ENCODE measurements at places on chromosomes 5 and 9.

GRCh38 chr5:8958602-8959001, 587.3 kb downstream of the SEMA5A start:
- DNase-seq: no peak

DNA sequence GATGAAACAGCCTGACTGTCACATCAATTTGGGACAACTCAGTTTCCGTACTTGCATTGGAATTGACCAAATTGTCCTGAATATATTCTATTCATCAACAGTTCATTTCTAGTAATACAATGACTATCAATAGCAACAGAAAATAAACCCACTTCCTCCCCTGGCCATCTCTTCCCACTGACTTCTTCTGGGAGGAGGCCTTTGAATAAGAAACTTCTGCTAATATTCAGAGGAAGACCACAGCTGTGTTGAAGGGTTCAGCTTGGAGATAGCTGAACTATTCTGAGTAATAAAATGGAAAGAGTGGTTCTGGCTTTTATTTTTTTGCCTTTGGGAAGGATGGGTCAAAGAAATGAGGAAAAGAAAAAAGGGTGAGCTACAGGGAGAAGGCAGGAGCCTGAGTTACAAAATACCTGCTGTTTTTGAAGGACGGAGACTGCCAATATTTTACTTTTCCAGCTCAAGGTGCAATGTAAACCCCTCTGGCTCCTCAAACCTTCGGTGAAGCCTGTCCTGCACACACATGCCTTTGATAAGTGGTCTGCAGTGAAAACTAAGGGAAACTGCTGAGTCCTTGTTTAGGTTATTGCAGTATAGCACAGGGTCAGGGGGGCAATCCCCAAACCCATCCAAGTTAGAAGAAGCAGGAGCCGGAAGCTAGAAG, 29.9 kb downstream of the FYB1 start:
- no peak for DNase-seq

DNA sequence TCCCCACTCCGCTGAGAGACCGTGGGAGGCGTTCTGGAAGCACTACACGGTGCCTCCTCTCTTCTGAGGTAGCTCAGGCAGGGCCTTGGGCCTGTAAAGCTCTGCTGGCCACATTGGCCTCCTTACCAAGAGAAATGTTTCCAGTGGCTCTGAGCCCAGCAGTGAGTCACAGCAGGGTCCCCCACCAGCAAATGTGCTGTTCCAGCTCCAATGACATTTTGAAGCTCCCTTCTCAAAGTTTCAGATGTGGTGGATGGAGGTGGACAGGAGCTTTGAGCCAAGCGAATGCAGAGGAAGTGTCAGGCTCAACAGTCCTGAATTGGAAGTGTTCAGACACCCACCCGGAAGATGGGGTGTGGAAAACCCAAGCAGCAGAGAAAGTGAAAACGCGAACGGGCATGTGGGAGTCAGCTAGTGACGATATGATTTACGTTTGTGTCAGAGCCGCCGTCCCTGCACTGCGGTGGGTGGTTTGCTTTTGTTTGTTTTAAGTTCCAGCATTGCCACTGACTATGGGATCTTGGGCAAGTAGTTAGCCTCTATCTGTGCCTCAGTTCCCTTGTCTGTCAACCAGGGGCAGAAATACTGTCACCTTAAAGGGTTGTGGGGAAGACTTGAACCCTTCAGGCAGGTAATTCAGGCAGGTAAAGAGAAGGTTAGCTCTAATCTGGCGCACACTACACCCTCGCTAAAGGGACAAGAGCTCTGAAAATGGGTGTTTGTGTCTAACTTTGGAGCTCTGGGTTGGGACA, 38.2 kb downstream of the C5orf15 start:
- peak; percentile 63 for DNase-seq

- DNase-seq: no peak
These were observed 31.2 kb upstream of the CRB2 start for GRCh38 chr9:123324767-123325183.

DNA sequence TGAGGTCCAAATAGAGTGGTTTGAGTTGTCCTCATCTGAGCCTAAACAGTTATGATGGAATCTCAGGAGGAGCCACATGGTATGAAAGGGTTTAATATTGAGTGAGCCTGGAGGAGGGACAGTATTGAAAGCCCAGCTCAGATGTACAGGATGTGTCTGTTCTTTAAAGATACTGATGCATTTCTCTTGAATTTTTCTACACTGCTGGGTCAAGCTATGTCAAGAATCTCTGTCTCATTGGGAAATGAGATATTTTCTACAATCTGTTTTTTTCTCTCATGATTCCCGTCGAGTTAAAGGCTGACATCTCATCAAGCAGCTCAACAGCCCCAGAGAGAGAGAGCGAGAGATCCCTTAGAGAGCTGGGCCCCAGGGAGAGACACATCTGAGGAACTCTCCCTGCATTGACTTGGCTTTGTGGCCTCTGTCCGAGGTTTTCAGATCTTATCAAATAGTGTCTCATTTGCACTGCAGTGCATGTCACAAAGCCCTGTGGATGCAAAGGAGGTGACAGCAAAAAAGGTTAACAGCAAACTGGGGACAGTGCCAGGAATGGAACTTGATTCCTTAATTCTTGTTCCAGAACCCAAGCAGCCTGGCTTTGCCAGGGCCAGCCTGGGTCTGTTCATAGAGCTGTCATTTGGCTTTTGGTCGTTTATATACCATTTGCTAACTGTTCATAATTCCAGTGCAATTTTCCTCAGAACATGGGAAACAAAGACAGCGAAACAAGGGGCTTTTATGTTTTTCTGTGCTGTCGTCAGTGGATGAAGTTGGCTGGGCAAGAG, 19.0 kb upstream of the ACTBL2 start:
- no peak for DNase-seq

- no peak for DNase-seq
These were observed 139.6 kb upstream of the RASA1 start for GRCh38 chr5:87127956-87128687.

DNA sequence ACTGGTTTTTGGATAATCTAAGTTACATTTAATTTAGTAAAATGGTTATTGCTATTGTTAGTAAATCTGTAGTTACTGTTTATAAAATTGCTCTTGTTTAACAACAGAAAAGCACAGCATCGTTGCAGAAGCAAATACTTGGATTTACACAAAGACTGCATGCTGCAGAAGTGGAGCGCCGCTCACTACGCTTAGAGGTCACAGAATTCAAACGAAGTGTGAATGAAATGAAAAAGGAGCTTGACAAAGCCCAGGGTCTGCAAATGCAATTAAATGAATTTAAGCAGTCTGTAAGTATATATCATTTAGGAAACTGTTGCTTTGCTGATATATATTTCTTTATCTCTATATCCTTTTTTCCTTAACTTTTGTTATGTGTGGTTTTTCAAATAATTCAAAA, 226.0 kb downstream of the CCDC171 start:
- DNase-seq: no peak

DNA sequence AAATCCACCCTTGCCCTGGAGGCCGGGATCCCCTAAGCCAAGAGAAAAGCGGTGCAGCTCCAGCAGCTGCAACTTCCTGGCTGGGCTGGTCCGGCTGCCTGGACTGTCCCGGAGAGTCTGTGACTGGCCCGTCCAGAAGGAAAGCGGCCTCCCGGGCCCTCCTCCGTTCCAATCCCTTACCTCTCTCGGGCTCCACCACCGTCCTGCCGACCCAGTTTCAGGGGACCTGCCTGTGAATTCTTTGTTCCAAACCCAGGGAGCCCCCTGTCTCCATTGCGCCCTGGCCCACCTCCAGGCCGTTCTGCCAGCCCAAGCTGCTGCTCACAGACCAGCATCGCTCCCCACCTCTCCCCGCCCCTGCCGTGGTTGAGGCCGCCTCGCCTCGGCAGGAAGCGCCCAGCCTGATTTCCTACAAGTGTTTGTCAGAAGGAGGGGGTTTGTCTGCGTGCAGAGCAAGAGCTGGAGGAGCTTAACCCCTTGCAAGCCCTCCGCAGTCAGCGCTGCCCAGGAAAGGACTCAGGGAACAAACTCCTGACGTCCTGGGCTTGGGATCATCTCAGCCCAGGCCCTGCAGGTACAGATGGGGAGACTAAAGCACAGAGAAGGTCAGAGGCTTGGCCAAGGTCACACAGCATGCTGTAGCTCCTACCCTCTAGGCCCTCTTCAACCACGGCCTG, at the start of gene AKNA:
AKNA (minus strand) TSS at position 303 of the 677 bp plus-strand sequence. CDS start 6,649 bp downstream, outside the sequence.
- peak; percentile 52 for DNase-seq

- DNase-seq: no peak
These were observed 50.4 kb upstream of the APC start for GRCh38 chr5:112687306-112687705.

DNA sequence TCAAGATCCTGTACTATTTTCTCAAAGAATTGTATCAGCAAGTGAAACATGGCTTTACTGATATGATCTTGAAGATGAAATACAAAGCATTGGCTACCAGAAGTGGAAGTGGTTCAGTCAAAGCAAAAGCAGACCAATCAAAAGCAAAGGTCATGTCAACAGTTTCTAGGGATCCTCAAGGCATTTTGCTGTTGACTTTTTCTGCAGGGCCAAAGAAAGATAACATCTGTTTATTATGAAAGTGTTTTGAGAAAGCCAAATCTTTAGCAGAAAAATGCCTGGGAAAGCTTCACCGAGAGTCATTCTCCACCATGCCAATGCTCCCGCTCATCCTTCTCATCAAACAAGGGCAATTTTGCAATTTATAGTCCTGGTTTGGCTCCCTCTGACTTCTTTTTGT, 90.3 kb upstream of the ACO1 start:
- no peak for DNase-seq

DNA sequence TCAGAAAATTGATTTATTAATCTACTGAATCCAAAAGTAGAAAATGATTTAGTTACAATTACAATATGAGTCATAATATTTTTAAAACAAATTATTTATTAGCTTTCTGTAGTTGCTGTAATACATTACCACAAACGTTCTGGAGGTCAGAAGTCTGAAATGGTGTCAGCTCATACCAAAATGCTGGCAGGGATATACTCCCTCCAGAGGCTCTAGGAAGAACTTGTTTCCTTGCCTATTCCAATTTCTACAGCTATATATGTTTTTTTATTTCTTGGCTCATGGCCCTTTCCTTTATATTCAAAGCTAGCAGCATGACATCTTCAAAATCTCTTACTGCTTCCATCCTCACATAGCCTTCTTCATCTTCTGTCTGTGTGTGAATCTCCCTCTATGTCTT, 667.9 kb upstream of the ITGA1 start:
- DNase-seq: no peak

- DNase-seq: no peak
These were observed 11.8 kb upstream of the TGFBI start for GRCh38 chr5:136016945-136017530.

DNA sequence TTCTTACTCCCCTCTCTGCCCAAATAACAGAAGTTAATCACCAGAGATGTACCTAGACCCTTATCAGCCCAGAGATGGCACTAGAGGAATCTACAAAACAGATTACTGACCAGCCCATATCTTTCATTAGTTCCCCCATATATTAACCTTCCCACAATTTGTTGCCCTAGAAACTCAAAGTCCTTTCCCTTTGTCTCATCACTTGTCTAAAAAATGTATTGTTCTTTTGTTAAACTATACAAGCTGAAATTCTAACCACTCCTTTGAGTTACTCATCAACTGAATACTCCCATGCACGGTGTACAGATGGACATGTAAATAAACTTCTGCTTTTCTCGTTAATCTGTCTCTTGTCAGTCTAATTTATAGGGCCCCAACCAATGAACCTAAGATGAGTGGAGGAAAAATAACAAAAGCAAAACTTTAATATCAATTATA, 130.9 kb downstream of the CCDC192 start:
- no peak for DNase-seq

DNA sequence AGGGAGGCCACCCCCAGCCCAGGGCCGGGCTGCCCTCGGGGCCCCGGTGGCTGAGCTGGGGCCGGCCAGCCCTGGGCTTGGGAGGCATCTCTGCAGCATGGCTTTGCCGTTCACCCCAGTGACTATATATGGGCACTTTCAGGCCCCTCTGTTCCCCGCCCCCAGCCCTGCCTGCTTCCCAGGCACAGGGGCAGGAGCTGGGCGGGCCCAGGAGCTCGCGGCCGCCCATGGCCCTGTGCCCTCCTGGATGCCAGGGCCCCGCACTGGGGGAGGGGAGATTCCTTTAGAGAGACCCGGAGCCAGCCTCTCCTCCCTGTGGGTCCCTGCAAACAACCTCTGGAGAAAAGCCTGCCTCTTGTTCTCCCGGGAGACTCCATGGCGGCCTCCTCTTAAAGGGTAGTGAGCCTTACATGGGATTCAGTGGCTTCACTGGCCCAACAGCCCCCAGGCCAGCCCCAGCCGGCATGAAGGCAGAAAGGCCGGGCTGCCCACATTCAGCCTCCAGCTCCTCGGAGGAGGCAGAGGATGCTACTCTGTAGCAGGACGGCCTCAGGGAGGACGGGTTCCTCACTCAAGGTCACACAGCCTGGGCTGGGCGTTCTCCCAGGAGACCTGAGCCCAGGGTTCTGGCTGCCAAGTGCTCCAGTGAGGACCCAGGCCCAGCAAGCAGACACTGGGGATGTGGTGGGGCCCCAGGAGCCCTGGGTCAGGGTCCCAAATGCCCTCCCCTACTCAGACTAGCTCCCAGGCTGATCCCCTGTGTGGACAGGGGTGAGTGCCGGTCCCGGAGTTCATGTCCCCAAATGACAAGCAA, 4.1 kb downstream of the NACC2 start:
- no peak for DNase-seq

DNA sequence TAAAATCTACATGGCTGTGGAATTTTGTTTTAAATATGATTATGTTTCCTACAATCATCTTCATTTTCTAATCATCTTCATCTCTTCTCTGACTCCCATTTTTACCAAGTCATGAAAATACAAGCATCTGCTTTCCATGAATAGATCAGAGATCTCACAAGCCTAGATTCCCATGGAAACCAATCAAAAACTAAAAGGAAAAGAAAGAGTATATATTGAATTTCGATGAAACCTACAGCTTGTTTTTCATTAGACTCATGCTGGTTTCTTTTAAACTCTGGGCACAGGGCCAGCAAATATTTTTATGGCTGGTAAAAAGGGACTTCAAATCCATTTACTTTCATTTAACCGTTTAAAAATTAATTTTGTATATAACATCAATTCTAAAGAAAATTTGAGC, 51.2 kb downstream of the INVS start:
- no peak for DNase-seq

DNA sequence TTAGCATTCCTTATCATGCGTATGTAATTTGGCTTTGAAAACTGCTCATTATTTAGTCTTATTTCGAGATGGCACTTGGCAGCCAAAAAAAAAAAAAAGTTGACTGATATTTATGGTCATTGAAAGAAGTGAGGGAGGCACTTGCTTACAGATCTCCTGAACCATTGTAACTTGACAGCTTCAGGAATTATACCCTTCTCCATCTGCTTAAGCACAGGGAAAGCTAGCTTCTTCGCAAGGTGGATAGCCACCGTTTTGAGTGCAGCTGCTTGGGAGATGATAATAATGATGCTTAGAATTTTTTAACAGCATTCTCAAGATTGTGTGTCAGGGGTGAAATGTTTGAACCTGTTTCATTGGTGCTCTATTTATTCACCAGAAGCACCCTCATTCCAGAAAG, 116.1 kb downstream of the GIN1 start:
- no peak for DNase-seq

GRCh38 chr9:100066539-100066938, 32.3 kb downstream of the ERP44 start:
- DNase-seq: peak; percentile 26

- DNase-seq: no peak
These were observed 513.9 kb downstream of the ZNF608 start for GRCh38 chr5:124232515-124232914.

- no peak for DNase-seq
These were observed 22.5 kb upstream of the SUB1 start for GRCh38 chr5:32562843-32563242.

- DNase-seq: no peak
These were observed 6.8 kb downstream of the PLGRKT start for GRCh38 chr9:5430912-5431311.

- peak; percentile 64 for DNase-seq
These were observed 89.2 kb upstream of the PRLR start for GRCh38 chr5:35319333-35320002.

- no peak for DNase-seq
These were observed 89.4 kb downstream of the NR3C1 start for GRCh38 chr5:143314099-143314498.

Measured in GM10248 (cell line).